ENCODE measurements at places on chromosomes 5 and 9.

- peak; percentile 74 for DNase-seq
Measured at GRCh38 chr9:70419556-70420440, 5.3 kb upstream of the KLF9 start.

GRCh38 chr9:112784020-112784785 is 33.6 kb downstream of the SNX30 start:
- DNase-seq: no peak

- no peak for DNase-seq
Measured at GRCh38 chr5:149517461-149518122, 33.6 kb downstream of the CSNK1A1 start.

- no peak for DNase-seq
Measured at GRCh38 chr5:142626786-142627185, 59.1 kb downstream of the FGF1 start.

DNA sequence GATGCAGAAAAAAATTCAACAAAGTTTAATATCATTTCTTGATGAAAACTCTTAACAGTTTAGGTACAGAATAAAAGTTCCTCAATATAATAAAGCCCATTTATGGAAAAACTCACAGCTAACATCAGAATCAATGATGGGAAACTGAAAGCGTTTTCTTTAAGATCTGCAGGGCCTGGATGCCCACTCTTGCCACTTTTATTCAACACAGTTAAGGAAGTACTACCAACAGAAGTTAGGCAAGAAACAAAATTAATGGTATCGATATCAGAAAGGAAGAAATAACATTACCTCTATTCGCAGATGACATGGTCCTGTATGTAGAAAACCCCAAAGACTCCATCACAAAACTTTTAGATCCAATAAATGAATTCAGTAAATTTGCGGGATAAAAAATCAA is 542.4 kb upstream of the RGMB start:
- DNase-seq: no peak

GRCh38 chr5:141084487-141084989 is 9.9 kb upstream of the PCDHB2 start:
- peak; percentile 4 for DNase-seq

DNA sequence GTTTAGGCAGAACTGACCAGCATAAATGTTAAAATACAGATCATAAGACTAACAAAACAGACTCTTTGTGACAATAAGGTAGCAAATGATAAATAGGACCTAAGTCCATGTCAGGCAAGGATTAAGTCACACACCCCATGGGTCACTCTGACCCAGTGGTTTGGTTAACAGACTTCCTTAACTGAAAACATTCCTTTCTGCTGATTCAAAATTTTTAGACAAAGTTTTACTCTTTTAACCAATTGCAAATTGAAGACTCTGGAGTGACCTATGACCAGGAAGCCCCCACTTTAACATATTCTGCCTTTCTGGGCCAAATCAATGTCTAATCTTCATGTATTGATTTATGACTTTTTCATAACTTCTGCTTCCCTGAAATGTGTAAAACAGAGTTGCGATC is 4.9 kb upstream of the NXNL2 start:
- no peak for DNase-seq

GRCh38 chr9:4787876-4788275 is 4.9 kb upstream of the RCL1 start:
- no peak for DNase-seq

DNA sequence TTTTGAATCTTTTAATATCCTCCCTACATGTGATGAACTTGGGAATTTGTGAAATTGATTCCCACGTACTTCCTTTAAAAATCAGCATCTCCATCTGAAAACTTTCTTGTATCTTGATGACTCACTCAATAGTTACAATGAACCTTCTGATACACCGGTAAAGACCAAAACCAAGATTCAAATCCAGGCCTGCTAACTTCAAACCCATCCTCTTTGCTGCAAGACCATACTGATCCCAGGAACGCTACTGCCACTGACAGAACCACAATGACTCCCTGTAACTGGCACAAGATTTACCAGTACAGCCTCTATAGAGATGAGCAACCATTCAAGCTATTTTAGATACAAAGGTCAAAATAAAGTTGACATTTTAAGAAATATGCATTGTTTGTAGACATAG is 332.9 kb downstream of the DNAH5 start:
- no peak for DNase-seq

DNA sequence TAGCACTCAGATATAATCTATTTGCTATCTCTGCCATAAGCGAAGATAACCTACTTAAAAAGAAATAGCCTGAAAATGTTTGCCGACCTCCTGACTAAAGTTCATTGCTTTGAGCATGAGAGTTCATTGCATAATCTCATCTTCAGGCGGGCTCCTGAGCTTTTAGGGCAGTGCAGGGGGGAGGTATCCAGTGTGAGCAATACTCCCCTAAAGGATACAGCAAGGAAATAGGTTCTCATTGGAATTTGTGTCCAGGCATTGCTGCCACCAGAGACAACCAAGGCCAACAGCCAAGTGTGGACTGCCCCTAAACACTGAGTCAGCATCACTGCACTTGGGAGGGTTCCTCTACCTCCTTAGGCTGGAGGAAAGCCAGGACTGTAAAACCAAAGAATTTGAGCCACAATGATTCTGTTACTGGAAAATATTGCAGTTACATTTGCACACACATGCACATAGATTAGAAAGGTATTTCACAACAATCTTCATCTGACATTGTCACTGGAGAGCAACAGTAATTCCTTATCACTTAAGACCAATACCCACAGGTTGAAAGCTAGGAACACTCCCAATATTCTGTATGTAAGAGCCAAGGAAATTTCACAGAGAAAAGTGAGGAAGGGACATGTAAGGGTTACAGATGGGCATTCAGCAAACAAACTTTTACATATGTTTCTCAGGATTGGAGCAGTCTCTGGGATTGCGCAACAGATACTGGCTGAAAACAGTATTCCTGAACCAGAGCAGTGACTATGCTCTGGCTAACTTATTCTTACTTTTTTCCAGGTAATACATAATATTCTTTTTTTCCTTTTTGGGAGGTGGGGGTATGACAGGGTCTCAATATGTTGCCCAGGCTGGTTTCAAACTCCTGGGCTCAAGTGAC is 98.6 kb upstream of the TLE1 start:
- no peak for DNase-seq

- DNase-seq: no peak
Measured at GRCh38 chr9:16530669-16531642, 339.5 kb downstream of the BNC2 start.

DNA sequence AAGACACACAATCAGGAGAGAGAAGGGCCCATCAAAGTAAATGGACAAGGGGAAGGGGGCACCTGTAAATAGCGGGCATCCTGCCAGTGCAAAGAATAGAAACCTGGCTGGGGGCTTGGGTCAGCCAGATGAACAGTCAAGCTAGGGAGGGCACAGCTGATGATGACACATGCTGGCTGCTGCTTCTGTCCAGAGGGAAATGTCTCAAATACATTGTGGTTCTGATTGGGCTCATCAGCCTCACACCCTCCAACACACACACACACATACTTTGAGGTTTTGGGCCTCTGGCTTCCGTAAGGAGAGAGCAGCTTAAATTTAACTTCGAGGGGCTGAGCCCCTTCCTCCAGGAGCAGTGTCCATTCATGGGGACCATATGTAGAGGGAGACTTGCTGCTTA is 27.6 kb upstream of the SPATA31E1 start:
- DNase-seq: no peak

GRCh38 chr9:125852386-125852785 is 105.2 kb downstream of the PBX3 start:
- DNase-seq: no peak

DNA sequence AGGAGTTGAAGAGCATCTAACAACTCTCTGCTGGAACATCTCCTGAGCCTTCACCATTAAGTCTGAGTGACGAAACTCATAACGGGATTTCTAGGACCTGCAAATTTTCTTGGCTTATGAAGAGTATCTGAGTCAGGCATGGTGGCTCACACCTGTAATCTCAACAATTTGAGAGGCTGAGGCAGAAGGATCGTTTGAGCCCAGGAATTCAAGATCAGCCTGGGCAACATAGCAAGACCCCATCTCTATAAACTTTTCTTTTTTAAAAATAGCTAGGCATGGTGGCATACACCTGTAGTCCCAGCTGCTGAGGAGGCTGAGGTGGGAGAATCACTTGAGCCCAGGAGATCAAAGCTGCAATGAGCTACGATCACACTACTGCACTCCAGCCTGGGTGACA is 48.8 kb downstream of the EPB41L4B start:
- no peak for DNase-seq

DNA sequence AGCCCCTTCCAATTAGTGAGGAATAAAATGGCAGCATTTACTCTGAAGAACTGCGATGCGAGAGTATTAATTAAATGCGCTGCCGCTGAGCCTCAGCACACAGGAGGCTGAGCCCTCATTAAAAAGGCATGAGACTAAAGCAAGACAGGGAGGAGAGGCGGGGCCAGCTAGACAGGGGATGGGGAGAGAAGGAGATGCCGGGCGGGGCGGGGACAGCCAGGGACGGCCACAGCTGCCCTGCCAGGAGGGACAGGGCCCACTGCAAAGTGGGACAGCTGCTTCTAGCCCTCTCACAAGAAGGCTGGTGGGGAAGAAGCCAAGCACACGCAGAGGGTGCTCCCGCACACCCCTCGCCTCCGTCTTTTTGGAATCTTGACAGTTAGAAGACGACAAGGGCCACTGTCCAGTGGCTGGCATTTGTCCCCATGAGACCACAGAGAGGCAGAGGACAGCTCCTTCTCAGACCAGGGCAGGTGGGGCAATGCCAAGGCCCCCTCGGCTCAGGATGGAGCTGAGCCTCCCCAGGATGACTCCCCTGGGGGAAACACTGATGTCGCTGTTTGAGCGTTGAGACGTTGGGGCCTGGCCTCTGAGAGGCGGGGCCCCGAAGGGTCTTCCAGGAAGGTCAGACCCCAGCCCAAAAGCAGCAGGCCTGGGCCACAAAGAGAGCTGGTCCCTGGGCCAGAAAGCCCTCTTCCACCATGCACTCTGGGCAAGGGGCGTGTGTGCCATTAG is 26.9 kb downstream of the ADAMTS2 start:
- no peak for DNase-seq

GRCh38 chr9:134412298-134412711 is 86.0 kb downstream of the RXRA start:
- no peak for DNase-seq

DNA sequence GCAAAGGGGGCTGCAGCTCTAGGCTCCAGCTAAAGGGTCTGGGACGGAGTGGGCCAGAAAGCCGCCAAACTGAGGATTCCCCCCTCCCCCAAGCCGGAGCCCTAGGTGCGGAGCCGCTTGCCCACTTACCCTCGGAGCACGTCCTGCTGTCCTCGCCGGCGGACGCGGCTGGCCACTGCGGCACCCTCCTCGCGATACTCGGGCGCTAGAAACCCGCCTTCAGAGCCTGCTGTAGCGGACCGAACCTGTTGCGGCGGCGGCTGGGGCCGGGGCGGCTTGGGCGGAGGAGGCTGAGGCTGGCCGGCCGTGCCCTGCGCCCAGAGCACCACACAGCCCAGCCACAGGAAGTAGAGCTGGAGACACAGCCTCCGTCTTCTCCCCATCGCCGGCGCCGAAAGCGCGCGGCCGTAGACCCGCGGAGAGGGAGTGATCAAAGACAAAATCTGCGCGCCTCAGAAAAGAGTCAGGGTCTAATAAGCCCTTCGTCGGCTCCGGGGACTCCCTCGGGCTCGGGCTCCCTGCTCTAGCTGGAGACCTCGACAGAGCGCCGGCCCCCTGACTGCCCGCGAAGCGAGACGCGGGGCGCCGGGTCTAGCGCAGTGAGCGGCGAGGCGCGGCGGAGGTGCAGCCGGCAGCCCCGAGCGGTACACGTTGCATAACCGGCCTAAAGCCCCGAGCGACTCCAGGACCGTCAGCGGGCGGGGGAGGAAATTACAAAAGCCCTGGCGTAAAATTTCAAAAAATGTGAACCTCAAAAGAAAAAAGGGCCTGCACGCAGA is 635 bp downstream of the FBN2 start:
- DNase-seq: no peak

DNA sequence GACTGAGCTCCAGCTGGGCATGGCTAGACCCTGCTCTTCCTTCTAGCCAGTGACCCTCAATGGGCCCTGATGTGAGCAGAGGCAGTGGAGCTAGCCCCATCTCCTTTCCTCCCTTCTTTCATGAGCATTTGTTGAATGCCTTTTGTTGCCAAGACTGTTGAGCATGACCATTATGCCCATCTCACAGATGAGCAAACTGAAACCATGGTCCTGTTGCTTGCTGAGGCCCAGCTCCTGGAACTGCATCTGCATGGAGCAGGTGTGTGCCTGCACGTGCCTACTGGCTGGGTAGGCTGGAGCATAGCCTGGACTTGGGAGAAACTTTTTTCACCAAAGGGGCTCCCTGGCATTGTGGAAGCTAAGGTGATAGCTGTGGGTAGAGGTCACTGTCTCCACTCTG is 3.0 kb upstream of the WNK2 start:
- no peak for DNase-seq

DNA sequence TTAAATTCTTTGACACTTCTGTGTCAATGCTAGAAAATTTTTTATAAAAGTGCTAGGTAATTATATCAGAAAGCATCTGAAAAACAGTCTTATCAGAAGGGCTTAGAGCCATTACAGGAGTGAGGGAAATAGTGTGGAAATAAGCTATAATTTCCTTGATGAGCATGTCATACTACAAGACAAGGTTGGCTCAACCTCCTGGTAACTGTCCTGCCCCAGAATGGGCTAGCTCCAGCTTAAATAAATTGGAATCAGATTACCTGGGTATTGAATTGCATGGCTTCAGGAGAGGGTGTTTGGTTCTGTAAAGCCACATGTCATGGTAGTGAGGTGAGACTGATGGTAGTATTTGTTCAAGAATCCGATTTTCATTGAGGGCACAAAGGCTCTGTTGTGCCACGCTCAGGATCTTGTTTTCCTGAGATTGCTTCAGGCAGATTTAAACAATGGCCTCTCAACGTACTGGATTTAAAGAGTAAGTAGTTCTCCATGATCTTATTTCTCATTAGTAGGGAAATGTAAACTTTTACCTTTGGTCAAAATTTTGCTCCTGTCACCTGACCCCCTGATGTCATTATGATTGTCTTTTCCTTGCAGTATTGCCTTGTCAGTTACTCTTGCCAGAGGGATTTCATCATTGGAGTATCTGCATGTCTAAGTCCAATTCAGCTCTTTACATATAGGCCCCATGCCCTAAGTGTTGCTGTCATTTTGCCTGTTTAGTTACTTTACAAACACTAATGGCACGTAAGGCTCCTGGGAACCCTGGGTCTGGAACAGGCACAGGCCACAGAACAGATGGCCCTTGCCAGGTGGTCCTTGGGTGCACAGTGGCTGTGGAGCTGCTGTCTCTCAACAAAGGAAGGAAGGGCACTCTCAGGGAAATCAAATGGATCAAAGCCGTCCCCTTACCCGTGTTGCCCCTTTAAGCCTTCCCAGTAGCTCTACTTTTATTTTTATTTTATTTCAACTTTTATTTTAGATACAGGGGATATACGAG is 21.3 kb downstream of the TRIO start:
- DNase-seq: no peak

- peak; percentile 16 for DNase-seq
Measured at GRCh38 chr9:31119890-31120454, 1264.5 kb upstream of the ACO1 start.

DNA sequence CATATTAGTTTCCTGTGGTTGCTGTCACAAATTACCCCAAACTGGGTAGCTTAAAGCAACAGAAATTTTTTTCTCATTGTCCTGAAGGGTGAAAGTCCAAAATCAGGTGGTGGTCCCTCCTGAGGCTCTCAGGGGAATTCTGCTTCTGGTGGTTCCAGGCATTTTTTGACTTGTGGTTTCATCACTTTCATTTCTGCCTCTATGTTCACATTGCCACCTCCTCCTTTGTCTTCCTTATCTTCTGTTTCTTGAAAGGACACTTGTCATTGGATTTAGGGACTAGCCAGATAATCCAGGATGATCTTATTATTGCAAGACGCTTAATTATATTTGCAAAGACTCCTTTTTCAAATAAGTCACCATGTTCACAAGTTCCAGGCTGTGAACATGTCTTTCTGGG is 43.2 kb downstream of the KCNMB1 start:
- DNase-seq: no peak

All from activated CD4-positive, alpha-beta T cell treated with anti-CD3 and anti-CD28 coated beads for 24 hours (primary cell).